ENCODE measurements at places on chromosomes 1 and 21.

GRCh38 chr1:30785714-30786113 lies 28.1 kb upstream of the LAPTM5 start:
- DNase-seq: no peak

DNA sequence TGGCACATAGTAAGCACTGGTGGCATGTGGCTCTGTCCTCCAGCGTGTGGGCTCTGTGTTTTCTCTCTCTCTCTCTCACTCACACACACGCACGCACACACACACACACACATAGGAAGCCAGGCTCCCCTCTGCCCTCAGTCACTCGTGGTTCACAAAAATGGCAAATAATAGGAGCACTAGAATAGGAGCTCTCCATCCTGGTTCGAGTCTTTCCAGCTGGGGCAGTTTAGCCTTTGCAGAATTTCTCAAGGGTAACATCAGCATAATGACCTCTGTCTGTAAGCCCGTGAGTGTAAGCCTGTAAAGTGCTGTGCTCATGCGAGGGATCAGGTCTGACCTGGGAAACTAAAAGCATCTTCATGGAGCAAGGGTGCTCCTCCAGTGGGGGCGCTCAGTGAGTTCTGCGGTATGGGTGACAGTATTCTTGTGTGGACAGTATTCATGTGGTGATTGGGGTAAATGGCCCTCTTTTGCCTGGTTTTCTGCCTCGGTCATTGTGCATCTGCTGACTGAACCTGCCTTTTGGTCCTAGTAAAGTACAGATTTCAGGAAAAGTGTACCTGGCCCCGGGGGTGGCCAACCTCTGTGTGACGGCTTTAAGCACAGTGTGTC lies 842 bp upstream of the ZC3H12A start:
- peak; percentile 55 for DNase-seq

DNA sequence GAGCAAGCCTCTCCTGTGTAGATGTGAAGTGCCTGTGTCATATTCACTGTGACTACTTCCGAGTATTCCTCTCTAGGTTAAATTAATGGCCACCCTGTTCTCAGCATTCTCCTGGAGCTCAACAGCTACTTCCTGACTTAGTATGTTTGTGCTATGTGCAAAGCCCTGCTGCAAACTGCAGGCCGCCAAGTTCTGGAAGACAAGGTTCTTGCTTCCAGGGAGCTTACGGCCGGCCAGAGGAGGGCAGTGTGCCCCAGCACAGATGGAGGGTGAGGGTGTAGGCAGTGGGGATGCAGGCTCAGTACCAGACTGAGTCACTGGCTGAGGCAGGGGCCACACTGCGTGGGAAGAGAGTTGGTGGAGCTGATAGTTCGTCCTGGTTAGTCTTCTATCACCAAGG lies 43.2 kb downstream of the ELK4 start:
- DNase-seq: no peak

DNA sequence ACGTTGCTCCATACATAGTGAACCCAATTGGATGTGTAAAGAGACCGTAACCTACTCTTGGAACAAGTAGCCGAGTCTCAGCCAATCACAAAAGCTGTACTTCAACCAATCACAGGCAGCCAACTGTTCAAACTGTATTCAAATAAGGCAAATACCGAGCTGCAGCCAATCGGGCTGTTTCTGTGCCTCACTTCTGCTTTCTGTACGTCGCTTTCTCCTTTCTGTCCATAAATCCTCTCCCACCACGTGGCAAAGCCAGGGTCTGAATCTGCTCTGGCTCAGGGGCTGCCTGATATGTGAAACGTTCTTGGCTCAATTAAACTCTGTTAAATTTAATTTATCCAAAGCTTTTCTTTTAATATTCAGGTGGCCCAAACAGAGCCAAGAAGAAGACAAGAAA lies 210.3 kb downstream of the URB2 start:
- DNase-seq: no peak

DNA sequence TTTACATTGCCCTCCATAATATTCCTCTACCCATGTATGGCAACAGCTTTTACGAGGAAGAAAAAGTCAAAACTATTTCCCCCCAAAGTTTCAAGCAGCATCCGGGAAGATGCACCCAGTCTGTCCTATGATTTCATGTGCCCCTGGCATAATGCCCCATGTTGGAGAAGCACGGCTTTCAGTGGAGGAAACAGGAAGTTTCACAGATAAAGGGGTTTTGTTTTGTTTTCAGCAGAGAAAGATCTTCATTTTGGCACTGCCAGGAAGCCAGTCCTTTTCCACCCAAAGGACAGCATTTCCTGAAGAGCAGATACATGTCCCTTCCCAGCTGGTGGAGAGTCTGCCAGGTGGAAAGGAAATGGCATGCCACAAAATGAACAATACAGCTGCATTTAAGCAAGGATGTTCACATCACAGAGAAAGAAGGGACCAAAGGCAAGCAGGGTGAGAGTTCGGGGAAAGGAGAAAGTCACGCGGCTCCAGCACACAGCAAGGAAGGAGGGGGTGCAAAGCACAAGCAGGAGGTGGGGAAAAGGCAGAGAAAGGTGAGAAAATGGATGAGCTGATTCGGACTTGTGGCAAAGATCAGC lies 95.3 kb upstream of the HIVEP3 start:
- no peak for DNase-seq

DNA sequence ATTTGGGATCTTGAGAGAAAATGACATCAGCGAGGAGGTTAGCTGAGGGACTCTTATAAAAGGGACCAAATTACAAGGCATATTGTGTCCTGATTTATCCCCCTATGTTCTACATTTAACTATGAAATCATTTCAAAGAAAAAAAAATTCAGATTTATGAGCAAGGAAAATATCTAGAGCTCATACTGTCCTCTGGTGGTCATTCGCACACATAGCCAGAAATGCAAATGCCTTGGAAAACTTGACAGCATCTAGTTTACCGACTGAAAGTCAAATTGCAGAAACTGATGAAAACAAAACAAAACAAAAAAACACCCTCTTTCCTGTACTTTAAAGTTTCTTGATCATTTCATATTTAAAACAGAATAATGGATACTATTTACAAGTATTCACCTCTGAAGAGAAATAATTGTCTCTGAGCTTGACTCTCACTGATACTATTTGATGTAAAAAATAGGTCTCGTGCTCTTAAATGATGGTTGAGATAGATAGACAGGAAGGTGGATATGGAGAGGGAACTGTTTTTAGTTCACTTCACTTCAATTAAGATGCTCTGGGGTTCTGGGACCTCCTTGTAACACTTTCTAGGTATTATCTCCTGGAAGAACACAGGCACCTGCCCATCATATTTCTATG lies 253.8 kb downstream of the PCP4 start:
- DNase-seq: no peak

- peak; percentile 64 for DNase-seq
Measured at GRCh38 chr1:1058921-1059493, 15.1 kb downstream of the RNF223 start.

DNA sequence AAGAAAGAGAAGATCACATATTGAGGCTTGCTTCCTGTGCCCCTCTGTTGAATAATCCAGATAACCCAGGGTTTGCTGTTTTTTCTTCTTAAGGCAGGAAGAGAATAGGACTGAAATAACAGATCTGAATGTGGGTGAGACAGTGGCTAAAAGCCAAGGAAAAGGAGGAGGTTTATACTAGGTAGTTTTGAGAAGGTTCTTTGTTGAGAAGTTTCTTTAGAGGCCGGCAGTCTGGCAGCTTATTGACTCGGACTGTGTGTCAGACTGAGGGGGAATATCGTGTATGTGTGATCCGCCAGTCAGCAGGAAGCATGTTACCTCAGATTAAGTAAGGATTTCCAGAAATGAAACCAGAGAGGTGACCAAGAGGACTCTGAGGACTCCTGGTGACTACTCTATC lies 119.8 kb downstream of the PLA2G4A start:
- no peak for DNase-seq

DNA sequence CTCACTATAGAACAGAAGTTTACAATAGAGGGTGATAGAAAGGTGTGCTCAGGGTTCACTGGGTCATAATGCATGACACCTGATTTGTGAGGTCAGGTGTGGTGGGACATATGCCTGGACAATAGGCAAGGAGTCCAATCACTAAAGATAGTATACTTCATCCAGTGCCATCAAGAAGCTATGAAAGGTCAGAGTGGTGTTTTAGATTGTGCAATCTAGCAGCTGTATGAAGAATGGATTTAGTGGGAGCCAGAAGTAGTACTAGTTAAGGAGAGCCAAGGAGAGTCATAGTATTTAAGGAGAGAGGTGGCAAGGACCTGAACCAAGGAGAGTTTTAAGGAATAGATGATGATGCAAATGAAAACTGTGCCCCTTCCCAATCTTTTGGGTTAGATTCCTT lies 80.6 kb upstream of the C1orf105 start:
- DNase-seq: no peak

- no peak for DNase-seq
Measured at GRCh38 chr21:43271452-43272020, 102.7 kb downstream of the CRYAA start.

DNA sequence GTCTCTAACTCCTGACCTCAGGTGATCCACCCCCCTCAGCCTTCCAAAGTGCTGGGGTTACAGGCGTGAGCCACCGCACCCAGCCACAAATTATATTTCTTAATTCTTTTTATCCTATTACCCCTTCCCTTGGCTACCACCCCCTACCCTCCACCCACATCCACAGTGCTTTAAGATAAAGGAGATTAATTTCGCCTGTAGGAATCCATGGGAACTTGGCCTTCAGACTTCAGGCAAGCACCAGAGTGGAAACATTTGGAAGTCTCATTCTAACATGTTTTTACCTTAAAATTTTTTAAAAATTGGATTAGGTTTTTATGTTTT lies 10.4 kb downstream of the CNST start:
- no peak for DNase-seq

DNA sequence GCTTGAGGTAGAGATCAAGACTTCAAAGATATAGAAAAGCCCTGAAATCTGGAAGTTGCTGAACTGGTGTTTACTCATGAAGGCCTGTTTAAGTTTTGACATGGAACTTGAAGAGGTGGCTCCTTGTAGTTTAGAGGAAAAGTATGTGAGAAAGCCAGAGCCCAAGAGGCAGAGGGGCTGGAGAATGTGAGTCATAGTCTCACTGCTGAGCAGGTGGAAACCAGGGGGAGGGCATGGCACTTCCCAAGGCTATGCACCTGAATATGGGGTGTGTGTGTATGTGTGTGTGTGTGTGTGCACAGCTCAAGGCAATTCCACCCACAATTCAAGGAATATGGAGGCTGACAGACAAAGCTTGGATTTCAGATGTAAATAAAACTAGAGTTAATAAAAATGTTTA lies 46.8 kb upstream of the C1orf198 start:
- no peak for DNase-seq

- no peak for DNase-seq
Measured at GRCh38 chr1:205810448-205811157, 2.4 kb downstream of the SLC41A1 start.

DNA sequence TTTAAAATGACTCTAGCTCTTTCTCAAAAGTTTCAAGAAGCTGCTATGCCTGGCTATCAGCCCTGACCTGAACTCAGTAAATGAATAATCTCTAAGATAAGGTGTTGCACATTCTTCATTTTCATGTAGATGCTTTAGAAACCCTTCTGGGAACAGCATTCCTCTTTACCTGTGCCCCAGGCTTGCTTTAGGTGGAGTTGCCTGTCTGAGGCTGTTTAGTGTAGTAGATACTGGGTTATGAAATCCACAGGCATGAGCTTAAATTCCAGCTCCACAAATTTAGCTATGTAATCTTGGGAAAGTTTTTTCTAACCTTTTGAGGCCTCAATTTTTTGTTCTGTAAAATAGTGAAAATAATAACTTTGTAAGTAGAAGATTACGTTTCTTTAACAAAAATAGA lies 41.6 kb downstream of the ATP6V1G3 start:
- no peak for DNase-seq

DNA sequence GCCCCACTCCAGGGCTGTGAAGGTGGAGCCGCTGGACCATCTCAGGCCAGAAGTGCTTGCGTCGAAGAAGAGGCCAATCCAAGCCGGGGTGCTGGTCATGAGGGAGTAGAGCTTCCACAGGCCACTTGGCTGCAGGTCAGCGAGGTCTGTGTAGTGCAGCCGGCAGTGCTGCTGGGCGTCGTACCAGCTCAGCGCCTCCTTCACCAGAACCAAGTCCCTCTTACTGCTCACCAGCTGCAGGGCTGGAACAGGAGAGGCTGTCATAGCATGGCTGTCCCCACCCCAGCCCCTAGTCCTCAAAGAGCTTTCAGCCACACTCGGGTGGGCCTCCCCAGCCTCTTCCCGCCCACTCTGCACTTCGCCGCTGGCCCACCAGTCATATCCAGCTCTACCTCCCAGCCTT lies 2.2 kb downstream of the CLEC20A start:
- no peak for DNase-seq

- DNase-seq: no peak
Measured at GRCh38 chr21:8993284-8993942, 1528.0 kb upstream of the TPTE start.

DNA sequence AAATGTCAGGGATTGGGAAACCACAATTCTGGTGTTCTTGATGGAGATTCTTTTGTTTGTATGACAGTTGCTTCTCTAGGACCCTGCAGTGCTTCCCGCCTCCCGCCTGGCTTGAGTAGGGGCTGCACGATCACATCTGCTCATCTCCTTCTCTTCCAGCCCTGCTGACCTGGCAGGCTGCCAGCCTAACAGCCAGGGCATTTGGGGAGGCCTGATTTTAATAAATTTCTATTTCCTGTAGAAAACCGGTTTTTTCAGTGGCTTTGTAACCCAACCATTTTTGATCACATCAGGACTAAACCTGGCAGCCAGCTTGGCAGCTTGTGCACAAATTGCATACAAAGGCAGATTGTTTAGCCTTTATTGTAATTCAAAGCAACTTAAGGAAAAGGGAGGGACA lies 78.9 kb downstream of the UBE2U start:
- DNase-seq: no peak

All from activated CD4-positive, alpha-beta memory T cell treated with anti-CD3 and anti-CD28 coated beads, Interleukin-2, amount 10 ng/mL, durations not matched to agents 7 days and 5 days (primary cell).